ENCODE measurements at places on chromosomes 4 and X.

- no peak for DNase-seq
These were observed 18.5 kb downstream of the SORCS2 start for GRCh38 chr4:7210824-7211223.

- no peak for DNase-seq
These were observed 111.2 kb upstream of the RAPGEF2 start for GRCh38 chr4:158991534-158992155.

DNA sequence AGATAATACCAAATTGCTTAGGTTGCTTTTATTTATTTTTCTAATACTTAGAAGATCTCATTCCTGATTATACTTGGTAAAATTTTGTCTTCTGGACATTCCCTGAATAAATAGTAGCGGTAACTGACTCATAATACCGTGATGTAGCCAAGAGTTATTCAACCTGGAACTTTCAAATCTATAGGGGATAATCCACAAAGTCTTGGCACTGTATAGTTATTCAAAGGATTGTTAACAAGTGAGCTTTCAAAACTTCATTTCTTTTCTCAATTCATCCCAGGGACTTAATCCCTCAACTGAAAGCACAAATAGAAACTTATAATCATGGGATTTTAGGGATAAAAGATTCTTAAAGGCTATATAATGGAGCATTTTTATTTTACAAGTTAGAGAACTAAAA is 1383.3 kb downstream of the FAM133A start:
- DNase-seq, result no peak

- no peak for DNase-seq
These were observed 240.3 kb upstream of the GPC4 start for GRCh38 chrX:133655275-133656265.

GRCh38 chr4:10180927-10181744 is 64.5 kb upstream of the WDR1 start:
- no peak for DNase-seq

- DNase-seq, result no peak
These were observed 167.6 kb upstream of the CXorf66 start for GRCh38 chrX:140132937-140133336.

DNA sequence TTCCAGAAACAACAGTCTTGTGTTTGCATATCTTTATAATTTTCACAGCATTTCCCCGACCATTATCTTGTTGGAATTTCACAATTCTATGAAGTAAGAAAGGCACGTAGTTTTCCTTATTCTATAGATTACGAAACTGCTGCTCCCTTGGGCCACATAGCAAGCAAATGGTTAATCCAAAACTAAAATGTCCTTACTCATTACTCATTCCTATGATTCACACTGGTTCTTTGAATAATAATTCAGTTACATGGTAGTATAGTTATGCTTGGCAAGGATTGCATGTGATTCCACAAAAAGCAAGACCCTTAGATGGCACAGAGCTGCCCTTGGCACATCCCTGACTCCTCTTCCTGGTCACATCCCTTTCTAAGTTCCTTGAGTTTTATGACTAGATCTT is 51.2 kb downstream of the OR13H1 start:
- DNase-seq, result no peak

GRCh38 chr4:128737098-128737513 is 72.4 kb upstream of the JADE1 start:
- DNase-seq, result peak; percentile 48

DNA sequence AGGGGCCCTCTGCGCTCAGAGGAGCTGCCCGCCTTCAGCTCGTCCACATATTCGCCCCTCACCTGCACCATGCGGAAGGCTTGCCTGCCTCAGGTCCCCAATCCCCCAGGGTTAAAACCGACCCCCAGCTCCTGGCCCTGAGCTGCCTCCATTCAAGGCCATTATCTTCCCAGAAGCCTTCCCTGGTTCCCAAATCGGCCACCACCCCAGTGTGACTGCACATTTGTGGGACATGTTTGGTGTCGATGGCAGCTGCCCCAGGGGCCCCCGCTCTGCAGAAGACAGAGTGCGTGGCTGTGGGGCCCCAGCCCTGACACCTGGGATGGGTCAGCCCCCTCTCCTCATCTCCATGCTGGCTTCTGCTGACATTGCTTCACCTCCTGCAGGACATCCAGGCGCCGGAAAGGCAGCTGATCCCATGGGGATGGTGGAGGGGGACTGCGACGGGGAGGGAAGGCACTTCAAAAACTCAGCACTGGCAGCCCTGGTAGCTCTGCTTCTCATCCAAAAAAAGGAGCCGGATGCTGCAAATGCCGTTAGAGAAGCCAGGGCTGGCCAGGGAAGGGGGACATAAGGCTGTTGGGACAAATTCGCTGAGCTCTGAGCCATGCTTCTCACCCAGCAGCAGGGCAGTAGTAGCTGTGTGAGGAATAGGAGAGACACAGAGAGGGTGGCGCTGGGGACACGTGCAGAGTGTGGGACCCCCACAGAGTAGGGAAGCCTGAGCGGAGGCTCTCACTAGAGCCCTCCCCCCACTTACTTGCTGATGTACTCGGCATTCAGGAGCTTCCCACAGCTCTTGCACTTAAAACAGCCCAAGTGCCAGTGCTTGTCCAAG is 78.5 kb downstream of the ABLIM2 start:
- DNase-seq, result no peak

DNA sequence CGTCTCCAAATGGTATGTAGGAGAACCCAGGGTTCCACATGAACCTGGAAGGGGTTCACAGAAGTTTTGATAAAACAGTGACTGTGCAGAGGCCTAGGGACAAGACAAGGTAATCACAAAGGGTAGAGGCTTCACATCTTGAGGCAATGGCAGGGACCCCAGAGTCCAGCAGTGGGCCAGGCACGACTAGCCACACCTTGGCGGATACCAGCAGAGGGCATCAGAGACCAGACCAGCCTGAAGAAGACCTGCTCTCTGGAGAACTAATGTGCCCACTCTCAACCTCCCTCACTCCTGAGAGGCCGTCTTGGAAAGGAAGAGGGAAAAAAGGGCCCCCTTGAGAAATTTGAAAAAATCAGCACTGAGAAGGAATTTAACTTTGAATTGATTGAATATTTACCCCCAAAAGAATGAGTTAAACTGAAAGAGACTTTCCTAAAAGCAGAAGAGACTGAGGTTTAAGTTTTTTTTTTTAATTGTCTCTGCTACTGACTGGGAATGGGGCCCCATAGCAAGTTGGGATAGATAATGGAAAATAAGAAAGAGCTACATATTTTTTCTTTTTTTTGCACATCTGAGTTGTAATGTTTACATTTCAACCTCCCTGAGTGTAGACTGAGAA is 243.8 kb upstream of the JADE1 start:
- DNase-seq, result peak; percentile 64

DNA sequence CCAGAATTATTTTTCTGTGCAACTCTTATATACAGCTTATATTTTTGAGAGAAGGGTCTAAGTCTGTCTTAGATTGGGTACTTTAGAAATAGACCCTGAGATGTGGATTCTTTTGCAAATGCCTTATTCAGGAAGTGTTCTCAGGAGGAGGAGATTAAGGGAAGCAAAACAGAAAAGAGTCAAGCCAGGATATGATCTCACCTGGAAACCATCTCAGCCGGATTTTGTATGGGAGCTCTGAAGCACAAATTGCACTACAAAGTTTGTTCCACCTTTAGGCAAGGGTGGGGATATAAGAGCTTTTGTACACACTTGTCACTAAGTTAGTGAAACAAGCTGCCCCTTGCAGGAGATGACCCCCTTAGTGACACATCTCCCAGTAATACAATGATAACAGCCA is 121.2 kb upstream of the GRPR start:
- no peak for DNase-seq

DNA sequence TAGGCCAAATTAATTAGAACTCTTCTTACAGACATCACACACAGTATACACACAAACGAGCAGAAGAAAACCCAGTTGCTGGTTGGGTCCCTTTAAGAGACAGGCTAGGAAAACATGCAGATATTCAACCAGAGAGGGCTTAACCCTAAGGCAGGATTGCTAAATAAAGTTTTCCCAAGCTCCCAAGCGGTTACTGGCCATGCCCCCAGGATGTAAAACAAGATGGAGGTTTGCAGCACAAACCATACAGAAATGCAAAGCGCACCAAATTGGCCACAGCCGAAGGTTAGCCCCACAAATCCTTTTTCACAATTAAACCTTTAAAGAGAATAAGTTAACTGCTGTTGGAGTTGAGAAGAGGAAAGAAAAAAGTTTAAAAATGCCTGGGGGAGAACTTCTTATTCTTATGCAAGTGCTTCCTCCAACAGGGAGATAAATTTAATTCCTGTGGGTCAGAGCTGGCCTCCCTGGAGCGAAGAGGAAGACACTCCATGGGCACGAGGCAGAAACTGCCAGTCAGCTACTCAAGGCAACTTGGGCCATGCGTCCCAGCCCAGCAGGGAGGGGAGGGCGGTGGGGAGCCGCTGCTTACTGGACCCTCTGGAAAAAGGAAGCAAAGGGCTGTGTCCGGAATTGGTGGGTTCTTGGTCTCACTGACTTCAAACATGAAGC is 167.6 kb upstream of the ARSJ start:
- no peak for DNase-seq

DNA sequence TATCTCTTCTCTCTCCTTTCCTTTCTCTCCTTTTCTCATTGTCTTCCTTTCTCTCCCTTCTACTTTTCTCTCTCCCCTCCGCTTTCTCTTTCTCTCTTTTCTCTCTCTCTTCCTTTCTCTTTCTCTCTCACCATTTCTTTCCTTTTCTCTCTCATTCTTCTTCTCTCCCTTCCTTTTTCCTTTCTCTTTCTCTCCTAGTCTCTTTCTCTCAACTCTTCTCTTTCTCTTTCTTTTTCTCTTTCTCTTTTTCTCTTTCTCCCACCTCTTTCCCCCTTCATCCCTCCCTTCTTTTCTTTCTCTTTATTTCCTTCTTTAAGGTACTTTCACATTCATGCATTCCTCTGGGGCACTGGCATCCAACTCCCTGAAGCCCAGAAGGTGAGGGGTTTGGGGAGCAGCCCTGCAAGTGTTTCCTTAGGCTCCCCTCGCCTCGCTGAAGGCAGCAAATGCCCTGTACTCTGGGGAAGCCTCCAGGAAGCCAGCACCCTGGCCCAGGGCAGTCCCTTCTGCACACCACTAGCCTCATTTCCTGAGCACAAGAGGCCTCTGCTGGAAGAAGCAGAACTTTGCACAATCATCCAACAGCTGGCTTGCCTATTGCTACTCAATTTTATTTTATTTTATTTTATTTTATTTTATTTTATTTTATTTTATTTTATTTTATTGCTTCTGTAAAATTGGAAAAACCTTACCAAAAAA is 124.2 kb downstream of the NFKB1 start:
- DNase-seq, result peak; percentile 62

DNA sequence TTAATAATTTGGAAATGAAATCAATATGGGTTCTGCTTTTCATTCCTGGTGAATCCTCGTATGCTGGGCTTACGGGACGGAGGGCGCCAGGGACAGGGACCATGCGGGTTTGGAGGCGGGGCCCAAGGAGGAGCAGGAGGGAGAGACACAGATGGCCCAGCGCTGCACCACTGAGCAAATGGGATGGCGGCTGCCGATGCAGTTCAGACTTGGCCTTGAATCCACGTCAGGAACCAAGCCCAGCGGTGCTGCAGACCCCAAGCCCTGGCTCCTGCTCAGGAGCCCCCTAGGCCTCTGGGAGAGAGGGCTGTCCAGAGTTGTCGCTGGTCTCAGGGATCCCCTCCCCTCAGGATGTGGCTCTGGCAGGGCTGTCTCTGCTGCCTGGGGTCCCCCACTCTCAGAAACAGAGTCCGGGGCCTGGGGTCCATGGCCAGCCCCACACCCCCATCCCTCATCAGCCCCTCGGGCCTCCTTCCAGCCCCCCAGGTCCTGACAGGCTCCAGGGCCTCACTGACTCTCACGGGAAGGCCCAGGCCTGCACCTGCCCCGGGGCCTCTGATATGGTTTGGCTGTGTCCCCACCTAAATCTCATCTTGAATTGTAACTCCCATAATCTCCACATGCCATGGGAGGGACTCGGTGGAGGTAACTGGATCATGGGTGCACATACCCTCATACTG is 75.2 kb downstream of the FAM53A start:
- DNase-seq, result peak; percentile 31

GRCh38 chr4:19583827-19584569 is 667.7 kb upstream of the SLIT2 start:
- no peak for DNase-seq

DNA sequence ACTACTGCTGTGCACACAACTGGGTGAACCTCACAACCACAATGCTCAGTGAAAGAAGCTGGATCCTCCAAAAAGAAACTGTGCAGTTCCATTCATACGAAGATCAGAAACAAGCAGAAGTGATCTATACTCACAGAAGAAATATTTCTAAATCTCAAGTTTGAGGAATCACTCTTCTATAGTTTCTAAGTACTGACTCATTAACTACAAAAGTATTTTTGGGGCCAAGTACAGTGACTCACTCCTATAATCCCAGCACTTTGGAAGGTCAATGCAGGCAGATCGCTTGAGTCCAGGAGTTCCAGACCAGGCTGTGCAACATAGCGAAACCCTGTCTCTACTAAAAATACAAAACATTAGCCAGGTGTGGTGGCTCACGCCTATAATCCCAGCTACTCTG is 51.3 kb upstream of the RELL1 start:
- DNase-seq, result no peak

DNA sequence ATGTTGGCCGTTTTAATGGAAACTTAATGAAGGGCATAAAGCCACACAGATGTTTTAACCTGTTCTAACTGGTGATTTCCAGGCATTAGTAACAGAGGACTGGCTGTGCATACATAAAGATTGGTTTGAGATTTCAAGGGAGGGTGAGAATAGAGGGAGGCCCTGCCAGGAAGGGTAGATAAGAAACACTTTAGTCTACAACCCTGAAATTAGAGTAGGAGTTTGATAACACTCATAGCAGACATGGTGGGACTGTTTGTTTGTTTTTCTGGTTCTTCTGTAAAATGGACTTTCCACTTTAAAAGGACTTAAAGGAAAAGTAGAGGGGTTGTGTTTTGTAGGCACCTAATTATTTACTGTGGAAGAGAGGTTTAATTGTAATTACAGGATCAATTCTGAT is 16.2 kb downstream of the SLC4A4 start:
- no peak for DNase-seq

DNA sequence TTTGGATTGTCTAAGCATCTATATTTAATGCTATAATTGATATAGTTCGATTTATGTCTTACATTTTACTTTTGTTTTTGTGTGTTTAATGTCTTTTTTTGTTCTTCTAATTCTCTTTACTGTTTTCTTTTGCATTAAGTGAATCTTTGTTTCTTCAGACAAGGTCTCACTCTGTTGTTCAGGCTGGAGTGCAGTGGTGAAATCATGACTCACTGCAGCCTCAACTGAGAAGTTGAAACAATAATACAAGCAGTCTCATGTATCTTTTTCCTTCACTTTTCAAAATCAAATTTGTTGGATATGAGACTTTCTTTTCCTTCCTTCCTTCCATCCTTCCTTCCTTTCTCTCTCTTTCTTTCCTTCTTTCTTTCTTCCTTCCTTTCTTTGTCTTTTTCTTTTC is 1401.6 kb downstream of the ADGRL3 start:
- DNase-seq, result no peak

DNA sequence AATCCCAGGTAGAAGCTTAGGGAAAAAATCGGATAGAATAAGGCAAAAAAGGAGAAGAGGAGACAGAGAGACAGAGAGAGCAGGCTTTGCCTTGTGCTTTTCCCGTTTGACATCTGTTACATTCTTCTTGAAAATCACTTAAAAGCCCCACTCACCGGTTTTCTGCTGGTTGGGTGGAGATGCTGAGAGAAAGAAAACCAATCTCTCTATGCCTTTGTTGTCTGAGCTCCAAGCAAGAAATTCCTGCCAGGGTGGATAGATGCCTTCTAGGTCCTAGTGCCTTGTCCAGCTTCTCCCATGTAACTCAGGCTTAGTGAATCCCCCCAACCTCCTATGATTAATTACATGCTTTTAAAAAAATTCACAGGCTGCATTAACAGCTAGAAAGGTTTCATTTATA is at the start of gene DCX:
TSS of gene DCX (minus strand) at position 210 of the 400 bp plus-strand sequence. CDS start 1,794 bp downstream, outside the sequence.
- no peak for DNase-seq
